ENCODE measurements at places on chromosomes 4 and X.

GRCh38 chrX:43743100-43743822 lies 87.2 kb downstream of the MAOA start:
- no peak for DNase-seq

- DNase-seq: no peak
These were observed 45.2 kb upstream of the SLC39A8 start for GRCh38 chr4:102390438-102390837.

DNA sequence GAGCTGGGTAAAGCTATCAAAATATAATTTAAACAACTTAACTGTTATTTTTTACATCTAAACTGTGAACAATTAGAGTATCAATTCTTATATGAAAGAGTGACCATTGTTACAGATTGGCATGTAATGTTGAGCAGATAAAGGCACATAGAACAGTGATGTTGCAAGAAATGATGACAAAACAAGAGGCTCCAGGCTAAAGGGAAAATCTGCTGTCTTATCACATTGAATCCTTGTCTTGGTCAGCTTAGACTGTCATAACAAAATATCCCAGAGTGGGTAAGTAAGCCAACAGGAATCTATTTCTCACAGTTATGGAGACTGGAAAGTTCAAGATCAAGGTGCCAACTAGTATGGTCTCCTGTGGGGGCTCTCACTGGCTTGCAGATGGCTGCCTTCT lies 154.1 kb upstream of the PPP3CA start:
- no peak for DNase-seq

DNA sequence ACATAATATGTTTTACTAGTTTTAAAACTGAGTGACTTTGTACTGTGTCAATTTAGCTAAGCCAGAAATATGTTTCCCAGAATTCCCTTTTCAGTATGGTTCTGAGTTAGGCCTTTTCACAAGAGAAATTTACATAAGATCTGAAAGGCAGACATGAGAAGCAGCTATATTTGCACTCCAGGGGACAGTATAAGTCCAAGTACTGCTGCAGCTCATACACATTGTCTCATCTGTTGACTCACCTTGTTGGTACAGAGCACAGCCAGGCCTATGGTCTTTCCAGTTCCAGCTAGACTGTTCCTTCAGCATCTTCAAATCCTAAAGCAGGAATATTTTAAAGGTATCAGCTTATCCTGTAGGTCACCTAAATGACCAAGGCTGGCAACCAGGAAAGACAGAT lies 53.5 kb downstream of the BMP3 start:
- DNase-seq: no peak

GRCh38 chr4:2273657-2274319 lies 11.9 kb upstream of the MXD4 start:
- no peak for DNase-seq

- no peak for DNase-seq
These were observed 103.0 kb downstream of the ZNF518B start for GRCh38 chr4:10354225-10354624.

- DNase-seq: no peak
These were observed 28.3 kb downstream of the TXLNG start for GRCh38 chrX:16814597-16814996.

GRCh38 chr4:169167957-169168858 lies 102.5 kb downstream of the SH3RF1 start:
- DNase-seq: no peak

DNA sequence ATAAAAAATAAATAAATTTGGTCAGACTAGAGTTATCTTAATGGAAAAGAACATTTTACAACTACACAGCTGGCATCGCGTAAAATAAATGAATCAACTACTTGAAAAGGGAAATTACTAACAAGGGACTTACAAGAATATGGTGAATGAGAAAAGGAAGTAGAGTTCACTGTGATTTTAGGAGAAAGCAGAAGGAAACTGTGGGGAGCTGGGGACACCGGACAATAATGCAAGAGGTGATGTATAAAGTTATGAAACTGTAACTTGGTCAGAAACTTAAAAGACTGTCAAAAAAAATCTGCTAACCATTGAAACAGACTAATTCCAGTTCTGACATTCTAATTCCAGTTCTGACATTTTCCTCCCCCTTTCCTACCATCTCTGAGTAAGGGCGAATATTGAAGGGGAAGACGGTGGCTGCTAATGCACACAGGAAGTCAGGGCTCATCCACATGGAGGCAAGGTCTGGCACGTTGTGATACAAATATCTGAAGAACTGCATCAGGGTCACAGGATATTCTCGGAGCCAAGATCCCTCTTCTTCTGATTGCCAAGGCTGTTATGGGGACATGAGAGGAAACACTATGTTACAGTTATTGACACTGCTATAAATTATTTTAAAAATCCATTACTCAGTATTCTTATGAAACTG lies 170.5 kb downstream of the CDS1 start:
- DNase-seq: no peak

DNA sequence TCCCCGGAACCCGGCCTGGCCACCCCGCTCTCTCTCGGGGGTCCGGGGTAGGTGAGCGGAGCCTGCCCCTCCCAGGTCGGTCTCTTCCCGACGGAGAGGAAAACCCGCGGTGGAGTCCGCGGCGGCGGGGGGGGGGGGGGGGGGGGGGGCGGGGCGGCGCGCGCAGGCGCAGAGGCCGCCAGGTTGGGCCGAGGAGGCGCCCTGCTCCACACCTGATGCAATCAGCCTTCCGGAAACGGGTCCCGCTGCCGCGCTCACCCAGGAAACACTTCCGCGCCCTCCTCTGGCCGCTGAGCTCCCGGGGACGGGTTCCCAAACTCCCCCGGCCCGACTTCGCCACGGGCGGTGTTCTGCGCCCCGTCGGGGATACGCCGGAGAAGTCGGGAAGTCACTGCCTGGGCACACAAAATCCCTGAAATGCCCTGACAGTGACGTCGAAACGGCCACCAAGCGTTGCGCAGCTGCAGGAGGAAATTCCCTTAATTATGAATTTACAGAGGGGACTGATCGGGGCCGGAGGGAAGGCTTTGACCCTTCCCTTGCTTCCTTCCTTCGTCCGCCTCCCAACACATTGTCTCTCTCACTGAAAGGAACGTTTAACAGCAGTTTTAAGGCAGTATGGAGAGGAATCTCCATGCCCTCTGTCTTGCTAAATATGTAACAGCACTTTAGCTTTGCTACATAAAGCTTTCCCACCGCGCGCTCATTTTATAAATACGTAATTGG lies 2.1 kb upstream of the APBB2 start:
- no peak for DNase-seq

DNA sequence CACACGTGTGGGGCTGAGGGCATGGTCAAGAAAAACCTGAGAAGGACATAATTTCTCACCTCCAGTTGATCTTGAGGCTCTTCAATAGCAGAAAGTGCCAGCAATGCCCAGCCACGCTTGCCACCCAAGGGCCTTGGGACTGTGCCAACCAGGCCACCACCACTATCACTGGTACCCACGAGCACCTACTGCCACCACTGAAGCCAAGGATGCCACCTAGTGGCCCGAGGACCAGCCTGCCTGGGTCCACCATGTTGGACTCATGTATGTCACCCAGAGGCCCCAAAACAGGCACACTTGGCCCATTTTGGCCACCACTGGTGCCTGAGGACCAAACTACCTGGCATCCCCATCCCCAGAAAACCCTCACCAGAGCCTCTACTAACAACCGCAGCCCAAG lies 191.8 kb downstream of the ADAM29 start:
- DNase-seq: no peak

DNA sequence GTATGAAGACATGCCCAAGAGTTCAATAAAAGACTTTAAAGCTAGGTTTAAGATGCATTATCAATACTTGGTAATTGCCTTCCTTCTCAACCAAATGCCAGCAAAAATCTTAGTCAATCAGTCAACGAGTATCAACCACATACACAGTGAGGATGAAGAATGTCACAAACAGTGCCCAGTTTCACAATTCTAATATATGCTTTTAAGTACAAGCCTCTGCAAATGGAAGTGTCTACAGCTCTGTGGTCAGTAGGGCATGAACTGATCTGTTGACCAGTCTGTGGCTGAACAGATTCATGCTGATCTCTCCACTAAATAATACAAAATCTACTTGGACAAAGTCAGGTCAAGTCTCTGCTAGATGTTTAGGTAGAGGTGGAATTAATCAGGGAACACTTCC lies 27.9 kb downstream of the PPARGC1A start:
- DNase-seq: no peak

DNA sequence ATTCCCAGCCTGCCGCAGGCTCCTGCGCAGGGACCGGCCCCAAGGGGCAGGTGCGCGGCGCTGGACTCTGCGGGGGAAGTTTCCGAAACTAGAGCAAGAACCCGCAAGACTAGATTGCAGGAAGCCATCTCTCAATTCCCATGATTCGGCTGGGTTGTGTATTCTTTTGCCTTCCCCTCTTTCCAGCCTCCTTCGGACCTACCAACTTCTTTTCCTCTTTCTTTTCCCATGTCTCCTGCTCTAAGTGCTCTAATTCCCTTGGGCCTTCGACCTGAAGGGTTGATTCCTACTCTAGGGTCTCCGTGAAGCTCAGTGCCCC lies 645 bp upstream of the OPHN1 start:
- DNase-seq: no peak

DNA sequence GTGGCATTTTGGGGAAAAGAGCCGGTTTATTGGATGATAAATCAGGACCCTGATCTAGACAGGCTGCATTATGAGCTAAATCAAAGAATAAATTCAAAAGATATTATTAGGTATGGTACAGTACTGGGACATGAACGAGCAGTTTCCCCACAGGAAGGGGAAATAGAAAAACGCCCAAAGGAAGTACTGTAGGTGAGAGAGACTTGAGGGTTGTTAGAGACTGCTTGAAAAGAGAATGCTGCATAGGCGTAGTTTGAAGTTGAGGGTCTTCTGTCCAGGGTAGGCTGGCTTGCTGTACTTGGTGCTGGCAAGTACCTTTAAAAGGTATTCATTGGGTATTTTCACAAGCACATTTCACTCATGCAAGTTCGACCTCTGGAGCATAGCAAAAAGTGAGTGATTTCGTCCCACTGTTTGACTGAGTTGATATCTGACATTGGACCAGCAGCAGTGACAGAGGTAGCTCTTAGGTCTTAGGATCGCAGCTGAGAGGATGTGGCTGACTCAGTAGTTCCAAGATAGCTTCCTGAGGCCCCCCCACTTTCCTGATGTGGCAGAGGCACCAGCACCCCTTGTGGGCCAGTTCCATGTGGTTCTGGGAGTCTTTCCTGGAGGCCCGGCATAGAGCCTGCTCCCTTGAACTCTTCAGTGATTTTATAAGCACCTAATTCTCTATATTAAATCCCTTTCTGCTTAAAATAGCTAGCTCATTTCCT lies 64.3 kb downstream of the TMEM131L start:
- DNase-seq: no peak

DNA sequence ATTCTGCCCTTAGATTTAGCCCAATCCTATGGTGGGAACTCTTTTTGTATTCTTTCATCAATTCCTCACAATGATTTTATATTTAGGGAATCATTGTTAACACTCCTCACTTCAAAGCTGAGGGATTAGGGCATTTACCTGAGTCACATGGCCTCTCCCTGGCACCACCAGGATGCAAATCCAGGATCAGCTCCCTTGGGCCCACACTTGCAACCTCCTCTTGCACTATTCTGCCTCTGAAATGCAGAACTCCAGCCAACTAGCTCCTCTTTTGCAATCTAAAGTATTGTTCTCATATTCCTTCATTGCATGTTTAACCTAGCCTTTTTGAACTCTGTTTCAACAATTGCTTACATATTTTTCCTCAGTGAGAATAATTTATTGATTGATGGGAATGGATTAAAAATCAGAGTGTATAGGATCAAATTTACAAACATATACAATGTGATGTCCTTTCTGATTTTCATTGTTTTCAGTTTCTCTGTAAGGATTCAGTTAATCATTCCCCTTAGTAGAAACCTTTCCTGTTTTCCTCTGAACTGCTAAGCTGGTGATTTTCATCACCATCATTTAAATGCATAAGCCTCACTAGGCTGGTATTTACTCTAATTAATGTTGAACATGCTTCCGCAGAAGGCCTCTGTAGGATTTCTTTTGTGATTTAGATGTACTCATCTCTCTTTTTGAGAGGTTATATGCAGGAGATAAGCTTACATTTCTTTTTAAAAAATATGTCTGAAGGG lies 3.3 kb upstream of the RELL1 start:
- no peak for DNase-seq

GRCh38 chr4:148216866-148217814 lies 225.1 kb downstream of the NR3C2 start:
- DNase-seq: no peak

DNA sequence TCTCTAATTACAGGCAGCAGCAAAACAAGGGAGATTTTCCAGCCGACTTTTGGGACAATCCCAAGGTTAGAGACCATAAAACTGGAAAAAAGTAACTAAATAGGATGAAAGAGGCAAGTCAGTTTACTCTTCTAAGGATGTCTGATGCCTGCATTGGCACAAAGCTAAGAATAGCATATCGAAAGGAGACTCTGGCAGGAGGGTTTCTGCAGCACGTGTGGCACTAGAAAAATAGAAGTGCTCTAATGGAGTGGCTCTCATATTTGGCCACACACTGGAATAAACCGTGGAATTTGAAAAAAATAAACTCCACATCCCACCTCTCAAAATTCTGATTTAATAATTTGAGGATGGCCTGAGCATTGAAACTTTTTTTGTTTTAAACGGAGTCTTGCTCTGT lies 77.2 kb upstream of the ARSJ start:
- DNase-seq: no peak

DNA sequence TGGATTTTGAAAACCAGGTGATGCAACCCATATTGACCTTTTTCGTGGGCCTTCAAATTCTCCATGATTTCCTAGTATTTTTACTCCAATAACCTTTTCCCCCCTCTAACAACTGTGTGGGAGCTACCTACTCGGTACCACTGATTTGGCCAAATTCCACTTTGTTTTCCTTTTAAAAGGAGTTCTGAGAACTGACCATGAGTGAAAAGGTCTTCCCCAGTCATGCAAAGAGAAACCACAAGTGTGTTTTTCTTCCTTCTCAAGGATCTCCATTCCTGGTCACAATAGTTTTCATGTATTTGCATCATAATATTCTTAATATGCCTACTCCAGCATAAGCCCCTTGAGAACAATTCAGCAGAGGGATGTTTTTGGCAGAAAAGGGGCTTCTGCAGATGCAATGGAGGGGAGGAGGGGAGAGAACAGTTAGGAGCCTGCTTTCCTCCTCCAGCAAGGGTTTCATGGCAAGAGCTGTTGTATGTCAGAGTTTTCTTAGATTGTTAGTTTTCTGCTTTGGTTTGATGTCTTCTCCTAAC lies 195.3 kb upstream of the ANXA3 start:
- DNase-seq: no peak

GRCh38 chr4:42339935-42340406 lies 57.3 kb upstream of the SHISA3 start:
- no peak for DNase-seq

- DNase-seq: no peak
These were observed 17.5 kb downstream of the VCX3A start for GRCh38 chrX:6517376-6517775.

- DNase-seq: no peak
These were observed 197.0 kb upstream of the SLC7A11 start for GRCh38 chr4:138439143-138439581.

DNA sequence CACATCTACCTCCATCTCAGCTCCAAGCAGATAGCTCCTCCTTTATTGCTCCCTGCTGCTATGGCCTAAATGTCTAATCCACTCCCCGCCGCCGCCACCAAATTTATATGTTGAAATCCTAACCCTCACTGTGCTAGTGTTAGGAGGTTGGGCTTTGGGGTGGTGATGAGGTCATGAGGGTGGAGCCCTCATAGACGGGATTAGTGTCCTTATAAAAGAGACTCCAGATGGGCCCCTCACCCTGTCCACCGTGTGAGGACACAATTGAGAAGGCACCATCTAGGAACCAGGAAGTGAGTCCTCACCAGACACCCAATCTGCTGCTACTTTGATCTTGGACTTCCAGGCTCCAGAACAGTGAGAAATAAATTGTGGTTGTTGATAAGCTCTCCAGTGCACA lies 13.6 kb upstream of the TBC1D14 start:
- no peak for DNase-seq

- DNase-seq: no peak
These were observed 34.2 kb downstream of the CCDC158 start for GRCh38 chr4:76386566-76387305.

Measured in effector CD8-positive, alpha-beta T cell (primary cell).